ENCODE measurements at places on chromosomes 2 and 18.

DNA sequence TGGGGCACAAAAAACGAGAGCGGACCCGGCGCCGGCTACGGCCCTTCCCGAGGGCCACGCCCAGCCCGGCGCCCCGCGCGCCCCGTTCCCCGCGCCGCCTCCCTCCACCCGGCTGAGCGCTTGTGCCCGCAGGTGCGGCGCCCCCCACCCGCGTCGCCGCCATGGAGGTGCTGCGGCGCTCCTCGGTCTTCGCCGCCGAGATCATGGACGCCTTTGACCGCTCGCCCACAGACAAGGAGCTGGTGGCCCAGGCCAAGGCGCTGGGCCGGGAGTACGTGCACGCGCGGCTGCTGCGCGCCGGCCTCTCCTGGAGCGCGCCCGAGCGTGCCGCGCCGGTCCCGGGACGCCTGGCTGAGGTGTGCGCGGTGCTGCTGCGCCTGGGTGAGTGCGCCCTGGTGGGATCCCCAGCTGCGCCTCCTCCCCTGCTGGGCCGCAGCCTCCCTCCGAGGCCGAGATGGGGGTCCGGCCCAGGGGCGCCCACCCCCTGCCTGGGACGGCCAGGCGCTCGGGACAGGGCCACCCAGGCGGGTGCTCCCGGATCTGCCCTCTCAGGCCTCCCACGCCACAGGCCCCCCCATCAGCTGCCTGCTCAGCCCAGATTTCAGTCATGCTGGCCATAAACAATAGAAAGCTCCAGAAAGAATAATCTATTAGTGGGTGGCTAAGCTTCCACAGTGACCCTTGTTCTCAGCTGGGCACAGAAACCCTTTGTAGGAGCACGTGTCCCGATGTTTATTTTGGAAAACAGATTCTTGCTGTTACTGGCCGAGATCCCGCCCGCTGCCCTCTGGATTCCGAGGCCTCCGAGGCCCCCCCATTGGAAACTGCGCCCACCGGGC, 997 bp downstream of the BOK start:
- DNase-seq, result no peak

- DNase-seq, result no peak
Measured at GRCh38 chr2:117126656-117127055, 687.8 kb upstream of the DDX18 start.

GRCh38 chr18:3758531-3758930, 308.6 kb downstream of the TGIF1 start:
- DNase-seq, result no peak

GRCh38 chr2:240244543-240244942, 104.1 kb upstream of the OTOS start:
- DNase-seq, result no peak

- no peak for DNase-seq
Measured at GRCh38 chr2:240390091-240391073, 45.1 kb upstream of the GPC1 start.

GRCh38 chr18:13629841-13630715, 96.3 kb downstream of the FAM210A start:
- DNase-seq, result no peak

GRCh38 chr2:221572821-221573429, 821 bp upstream of the EPHA4 start:
- DNase-seq, result no peak

GRCh38 chr18:54360406-54360805, 2.7 kb downstream of the C18orf54 start:
- no peak for DNase-seq

- no peak for DNase-seq
Measured at GRCh38 chr18:456361-457139, 44.0 kb downstream of the COLEC12 start.

- DNase-seq, result no peak
Measured at GRCh38 chr2:12688091-12688490, 28.6 kb upstream of the TRIB2 start.

DNA sequence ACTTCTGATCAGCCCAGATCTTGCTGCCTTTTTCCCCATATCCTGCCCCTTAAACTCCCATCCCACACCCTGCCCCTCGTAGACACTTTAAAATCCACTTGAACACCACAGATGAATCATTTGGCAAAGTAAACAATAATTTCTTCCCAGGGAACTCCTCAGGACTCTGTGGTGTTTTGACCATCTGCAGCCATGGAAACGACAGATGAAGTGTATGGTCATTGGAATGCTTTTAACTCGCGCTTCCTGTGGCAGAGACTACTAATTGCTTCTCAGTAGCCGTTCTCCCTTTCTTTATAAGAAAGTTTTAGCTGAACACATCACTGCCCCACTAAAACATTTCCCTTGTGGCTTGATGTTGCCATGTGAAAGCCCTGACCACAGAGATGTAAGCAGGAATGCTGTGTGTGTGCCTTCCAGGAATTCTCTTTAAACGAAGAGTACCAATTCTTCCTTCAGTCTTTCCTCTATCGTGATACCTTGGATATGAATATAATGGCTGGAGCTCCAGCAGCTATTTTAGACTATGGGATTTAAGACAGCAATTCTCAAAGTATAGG, 92.7 kb upstream of the PARD3B start:
- peak; percentile 76 for DNase-seq

GRCh38 chr18:48132797-48133655, 202.6 kb upstream of the SMAD2 start:
- DNase-seq, result no peak

DNA sequence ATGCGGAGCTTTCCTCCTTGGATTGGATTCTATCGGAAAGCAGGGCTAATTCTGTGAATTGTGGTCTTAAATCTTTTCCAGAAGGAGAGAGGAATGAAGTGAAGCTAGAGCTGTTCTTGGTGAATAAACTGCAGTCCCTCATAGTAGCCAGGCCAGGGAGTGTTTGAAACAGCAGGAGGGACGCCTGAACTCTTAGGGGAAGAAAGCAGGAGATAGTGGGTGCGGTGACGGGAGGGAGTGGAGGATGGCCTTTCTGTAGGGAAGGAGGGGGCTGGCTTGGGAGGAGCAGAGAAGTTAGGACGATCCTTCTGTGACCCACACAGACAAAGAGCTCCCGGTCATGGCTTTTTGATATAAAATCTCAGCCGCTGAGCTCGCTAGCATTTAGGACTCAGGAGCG, 47.5 kb upstream of the KCNF1 start:
- no peak for DNase-seq

- peak; percentile 38 for DNase-seq
Measured at GRCh38 chr2:134774786-134775641, 56.2 kb upstream of the TMEM163 start.

DNA sequence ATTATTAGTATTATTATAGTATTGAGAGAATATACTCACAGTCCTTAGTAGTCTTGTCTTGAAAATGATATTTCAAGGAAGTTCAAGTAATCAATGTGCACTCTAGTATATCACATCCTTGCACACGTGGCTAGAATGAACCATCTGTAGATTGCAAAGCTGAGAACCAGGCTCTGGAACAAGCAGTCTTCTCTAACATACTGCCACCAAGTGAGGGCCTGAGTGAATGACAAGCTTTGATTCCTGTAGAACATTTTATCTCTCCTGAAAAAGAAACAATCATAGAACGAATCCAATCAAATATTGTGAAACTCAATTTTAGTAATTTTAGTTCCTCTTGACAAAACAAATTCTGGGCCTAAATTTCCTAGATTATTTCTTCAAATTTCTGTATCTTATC, 55.3 kb upstream of the SULT1C3 start:
- no peak for DNase-seq

GRCh38 chr2:130372833-130373807, 17.3 kb downstream of the PTPN18 start:
- no peak for DNase-seq

DNA sequence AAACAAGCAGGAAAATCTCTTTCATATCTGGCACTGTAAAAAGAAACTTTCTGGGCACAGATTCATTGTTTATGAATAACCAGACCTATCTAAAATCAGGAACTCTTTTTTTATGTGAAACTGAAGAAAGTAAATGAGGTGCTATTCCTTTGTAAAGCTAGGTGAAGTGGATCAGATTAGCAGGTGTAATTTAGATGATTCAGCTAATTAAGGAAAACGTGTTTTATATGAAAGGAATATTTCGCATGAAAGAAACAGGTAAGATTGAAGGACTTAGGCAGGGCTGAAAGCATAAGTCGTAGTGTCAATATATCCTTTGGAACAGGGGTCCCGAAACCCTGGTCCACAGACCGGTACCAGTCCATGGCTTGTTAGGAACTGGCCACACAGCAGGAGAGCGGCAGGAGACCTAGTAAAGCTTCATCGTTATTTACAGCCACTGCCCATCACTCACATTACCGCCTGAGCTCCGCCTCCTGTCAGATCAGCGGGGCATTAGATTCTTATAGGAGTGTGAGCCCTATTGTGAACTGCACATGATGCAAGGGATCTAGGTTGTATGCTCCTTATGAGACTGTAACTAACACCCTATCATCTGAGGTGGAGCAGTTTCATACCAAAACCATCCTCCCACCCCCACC, 20.3 kb upstream of the XIRP2 start:
- DNase-seq, result no peak

DNA sequence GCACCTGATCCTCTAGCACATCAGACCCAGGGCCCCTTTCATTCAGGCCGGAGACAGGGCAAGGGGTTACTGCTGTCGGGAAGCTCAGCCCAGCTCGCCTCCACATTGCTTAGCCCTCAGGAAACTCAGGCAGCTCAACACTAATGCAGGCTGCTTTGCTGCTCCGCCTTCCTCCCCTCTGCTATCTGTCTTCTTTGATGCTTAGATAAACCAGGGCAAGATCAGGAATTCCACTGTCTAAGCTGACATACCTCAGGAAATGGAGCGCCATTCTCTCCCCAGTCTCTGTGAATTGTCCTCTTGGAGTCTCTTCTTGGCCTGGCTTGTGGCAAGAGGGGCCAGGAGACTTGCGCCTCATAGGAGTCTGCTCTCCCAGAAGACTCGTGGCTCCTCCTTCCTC, 25.5 kb upstream of the EXOC6B start:
- DNase-seq, result no peak

- DNase-seq, result no peak
Measured at GRCh38 chr2:10584843-10585475, 104.8 kb downstream of the NOL10 start.

DNA sequence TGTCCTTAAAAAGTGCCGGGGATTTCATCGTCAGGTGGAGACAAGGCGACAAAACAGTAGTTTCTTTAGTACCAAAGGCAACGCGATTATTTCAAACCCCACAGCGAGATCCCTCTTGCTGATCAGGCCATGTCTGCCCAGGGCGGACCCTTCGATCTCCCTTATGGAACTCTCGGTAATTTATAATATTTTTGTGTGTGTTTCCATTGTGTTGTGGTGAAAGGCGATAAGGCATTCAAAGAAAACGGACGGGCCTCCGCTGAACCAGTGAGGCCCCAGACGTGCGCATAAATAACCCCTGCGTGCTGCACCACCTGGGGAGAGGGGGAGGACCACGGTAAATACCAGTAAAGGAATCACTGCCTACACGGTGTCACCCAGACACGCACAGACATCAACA, 1.4 kb upstream of the GAD1 start:
- no peak for DNase-seq

DNA sequence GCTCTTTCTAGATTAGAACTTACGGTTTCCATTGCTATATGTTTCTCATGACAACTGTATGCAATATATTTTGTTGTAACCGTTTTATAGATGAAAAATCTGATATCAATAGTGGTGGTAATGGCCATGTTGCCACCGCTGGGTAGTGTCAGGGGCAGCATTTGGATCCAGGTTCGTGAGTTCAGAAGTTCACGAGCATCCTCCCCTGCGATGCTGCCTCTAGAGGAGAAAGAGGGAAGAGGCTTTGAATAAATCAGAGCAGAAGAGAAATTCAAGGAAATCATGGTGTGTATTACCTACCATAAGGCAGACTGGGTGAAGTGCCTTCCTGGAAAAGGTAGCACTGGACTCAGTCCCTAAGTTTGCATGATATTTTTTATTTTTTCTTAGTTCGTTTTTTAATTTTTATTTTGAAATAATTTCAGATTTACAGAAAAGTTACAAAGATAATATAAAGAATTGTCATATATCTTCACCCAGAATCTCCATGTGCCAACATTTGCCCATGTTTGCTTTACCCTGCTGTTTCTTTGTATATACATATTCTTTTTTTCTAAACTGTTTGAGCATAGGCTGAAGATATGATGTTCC, 3.3 kb upstream of the ZBTB7C start:
- DNase-seq, result no peak

- no peak for DNase-seq
Measured at GRCh38 chr18:79489899-79490625, 94.3 kb downstream of the NFATC1 start.

DNA sequence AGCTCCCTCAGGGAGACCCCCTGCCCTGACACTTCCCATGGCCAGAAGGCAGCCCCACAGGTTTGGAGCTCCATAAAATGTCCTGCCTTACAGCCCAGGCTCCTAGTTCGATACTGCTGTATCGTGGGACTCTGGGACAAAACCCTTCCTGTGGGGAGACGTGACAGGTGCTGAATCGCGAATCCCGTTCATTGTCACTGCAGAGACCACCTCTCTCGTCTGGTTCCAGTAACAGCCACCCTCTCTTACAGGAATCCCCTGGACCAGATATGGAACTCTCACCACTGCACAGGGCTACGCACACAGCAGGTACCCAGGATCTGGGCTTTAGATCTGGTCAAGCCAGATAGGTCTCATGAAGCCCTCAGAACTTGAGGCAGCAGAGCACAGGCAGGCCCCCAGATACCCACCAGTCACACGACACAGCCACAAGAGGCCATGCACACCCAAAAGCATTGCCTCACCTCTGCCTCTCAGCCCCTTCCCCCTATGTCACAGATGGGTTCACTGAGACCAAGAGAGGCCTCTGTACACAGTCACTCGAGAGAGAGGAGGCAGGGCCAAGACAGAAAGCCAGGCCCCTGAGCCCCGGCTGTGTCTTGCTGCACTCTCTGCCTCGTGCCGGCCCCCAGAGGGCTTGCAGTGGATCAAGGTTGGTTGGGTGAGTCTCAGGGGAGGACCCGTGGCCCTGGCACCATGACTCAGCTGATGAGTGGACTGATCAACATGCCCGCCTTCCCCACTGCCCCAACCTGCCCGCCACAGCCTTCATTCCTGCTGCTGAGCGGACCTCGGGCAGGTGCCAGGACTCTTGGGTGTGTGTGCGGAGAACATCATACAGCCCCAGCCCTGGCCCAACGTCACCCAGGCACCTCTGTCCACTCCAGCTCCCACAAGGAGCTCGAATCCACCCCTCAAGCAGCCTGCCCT, 7.6 kb downstream of the SDC1 start:
- no peak for DNase-seq

DNA sequence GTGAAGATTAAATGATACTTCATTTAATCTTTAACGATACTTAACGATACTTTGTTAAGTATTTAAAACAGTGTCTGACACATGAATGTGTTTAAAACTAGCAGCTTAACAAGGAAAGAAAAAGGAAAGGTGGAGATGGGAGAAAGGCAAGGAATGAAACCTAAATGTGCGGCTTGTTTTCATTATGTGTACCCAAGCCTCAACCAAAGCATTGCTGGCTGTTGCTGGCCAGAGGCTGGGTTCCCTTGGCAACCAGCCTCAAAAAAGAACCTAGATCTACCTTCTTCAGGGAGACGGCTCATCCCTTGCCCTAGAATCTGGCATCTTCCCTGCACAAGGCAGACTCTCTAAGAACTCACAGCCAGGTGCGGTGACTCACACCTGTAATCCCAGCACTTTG, 13.8 kb upstream of the PCBP1 start:
- DNase-seq, result no peak

GRCh38 chr2:16375351-16375750, 290.3 kb downstream of the CYRIA start:
- DNase-seq, result no peak

All from NCI-H1417 treated with DMSO at 0.1 percent for 48 hours (cell line).